ENCODE measurements at places on chromosomes 12 and 14.
A peak's percentile ranks its signal among the peaks of the same experiment; 100 is the strongest.

- peak; percentile 83 for DNase-seq
Measured at GRCh38 chr14:76772300-76773187, 11.3 kb downstream of the VASH1 start.

DNA sequence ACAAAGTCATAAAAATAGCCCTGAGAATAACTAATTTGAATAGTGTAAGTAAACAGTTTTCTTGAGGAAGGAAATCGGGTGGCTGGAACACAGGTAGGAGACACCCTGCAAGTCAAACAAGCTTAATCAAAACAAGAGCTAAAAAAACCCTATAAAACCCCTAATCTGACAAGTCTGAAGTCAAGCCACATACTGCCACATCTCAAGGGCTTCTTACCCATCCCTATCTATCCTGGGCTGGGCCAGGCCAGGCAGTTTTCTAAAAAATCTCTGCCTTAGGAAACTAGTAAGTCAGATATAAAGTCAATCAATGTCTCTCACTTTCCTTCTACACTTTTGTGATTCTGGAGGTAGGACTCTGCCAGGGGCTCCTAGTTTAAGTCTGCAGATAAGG, 15.3 kb downstream of the UBE2N start:
- peak; percentile 64 for DNase-seq

DNA sequence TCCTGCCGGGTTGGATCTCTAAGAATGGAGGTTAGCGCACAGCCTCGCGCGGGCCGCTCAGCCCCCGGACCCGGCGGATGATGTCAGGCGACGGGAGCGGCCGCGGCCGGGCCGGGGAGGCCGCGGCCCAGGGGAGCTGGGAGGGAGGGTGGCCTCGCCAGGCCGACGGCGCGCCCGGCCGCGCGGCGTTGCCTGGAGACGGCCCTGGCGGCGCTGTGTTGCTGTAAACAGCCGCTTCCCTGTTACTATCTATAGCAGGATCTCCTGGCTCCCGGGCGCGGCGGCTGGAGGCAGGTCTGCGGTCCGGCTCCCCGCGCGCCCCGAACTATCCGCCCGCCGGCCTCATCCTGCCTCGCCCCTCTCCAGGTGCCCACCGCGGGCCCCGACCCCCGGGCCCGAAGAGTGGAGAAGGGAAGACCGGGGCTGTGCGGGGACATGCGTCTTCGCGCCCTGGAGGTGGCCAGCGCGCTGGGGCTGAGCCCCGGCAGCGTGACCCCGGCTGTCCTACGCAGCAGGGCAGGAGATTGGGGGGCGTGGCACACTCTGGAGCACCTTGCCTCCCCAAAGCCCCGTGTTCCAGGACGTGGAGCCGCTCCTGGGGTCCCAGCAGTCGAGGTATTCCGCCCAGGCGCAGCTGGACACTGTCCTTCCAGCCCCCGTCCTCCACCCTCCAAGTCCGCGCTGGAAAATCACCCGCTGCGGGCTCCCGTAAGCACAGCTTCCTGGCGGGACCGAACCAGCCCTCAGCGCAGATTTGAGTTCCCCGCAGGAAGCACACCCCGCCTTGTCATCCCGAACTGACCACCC, 1.4 kb upstream of the FOS start:
- peak; percentile 92 for DNase-seq

- DNase-seq, result no peak
Measured at GRCh38 chr12:55929306-55929791, 1.6 kb upstream of the DGKA start.

DNA sequence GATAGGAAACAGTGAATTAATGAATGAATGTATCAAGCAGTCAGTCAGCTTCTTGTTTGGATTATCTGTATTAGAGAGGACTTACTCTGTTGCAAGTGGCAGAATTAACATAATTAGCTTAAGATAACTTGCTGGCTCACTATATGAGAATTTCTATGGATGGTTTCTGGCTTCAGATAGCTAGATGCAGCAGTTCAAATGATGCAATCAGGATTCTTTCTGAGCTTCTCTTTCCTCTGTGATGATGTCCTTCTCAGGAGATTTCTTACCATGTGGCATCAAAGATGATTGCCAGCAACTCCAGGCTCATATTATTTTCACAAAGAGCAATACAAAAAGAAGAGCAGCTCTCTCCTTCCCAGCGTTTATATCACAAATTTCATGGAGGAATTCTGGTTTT, 30.7 kb downstream of the FRMD6 start:
- no peak for DNase-seq

- no peak for DNase-seq
Measured at GRCh38 chr12:101004898-101005297, 205.1 kb downstream of the SLC5A8 start.

- DNase-seq, result no peak
Measured at GRCh38 chr14:91649930-91650329, 82.0 kb downstream of the CATSPERB start.

- no peak for DNase-seq
Measured at GRCh38 chr12:46271863-46272262, 3.0 kb upstream of the SLC38A1 start.

- no peak for DNase-seq
Measured at GRCh38 chr14:39006721-39007410, 96.2 kb downstream of the SEC23A start.

DNA sequence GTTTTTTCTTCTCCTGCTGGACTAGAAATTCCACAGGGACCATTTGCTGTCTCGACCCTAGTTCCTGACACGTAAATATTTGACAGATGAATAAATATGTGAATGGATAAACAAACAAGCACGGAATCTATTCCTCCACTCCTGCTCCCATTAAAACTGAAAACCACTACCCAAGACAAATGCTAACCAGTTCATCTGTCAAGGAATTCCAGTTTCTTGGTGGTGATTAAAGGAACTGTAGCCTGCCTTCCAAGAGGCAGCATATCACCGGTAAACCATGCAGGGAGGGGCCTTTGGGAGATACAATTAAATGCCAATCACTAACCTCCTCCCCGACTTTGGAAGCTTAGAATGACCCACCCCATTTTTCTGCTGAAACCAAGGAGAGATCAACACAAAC, 95.4 kb downstream of the TTC7B start:
- DNase-seq, result no peak

- DNase-seq, result no peak
Measured at GRCh38 chr12:69991690-69992288, 166.8 kb downstream of the MYRFL start.

DNA sequence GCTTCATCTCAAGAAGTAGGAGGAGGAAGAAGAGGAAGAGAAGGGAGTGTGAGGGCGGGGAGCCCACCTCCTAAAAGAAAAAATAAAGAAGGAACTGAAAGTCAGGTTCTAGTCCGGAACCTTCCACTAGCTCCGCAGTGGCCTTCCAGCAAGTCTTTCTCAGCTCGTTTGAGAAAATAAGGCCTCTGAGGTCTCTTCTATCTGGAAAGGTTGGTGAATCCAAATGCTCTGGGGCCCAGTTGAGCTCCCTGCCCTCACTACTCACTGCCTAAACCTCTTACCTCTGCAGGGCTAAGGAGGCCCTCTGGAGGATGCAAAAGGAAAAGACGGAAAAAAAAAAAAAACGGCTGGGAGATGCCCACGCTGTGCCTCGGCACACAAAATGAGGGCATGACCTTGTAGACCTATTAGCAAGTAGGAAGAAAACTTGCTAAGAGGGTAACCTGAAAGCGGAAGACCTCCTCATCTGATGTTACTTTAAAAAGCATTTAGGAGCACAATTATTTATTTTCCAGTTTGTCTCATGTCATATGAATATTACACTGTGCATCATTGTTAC, 35.9 kb downstream of the FBLN5 start:
- DNase-seq, result peak; percentile 83

DNA sequence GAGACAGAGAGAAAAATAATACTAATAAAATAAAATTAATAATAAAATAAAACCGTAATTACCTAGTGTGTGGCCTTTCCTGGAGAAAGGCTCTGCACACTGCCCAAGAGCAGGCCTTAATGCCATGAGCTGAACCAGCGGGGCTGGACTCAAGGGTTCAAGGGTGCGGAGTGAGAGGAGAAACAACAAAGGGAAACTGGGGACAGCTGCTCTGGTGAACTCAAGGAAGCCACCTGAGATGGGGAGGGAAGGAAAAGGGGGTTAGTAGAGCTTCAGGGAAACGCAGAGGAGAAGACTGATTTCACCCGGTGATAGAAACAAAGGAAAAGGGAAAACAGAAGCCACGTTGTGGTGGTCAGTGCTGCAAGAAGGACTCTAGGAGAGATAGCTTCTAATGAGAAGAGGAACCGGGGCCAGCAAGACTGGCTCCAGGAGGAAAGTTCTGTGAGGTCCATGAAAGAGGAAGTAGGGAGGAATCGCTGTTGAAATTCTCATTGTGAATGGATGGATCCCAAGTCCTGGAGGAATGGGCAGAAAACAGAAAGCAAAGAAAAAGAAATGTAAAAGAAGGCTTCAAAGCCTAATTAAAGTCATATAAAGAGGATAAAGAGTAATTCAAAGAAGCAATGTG, 48.3 kb upstream of the BCL2L14 start:
- peak; percentile 26 for DNase-seq

DNA sequence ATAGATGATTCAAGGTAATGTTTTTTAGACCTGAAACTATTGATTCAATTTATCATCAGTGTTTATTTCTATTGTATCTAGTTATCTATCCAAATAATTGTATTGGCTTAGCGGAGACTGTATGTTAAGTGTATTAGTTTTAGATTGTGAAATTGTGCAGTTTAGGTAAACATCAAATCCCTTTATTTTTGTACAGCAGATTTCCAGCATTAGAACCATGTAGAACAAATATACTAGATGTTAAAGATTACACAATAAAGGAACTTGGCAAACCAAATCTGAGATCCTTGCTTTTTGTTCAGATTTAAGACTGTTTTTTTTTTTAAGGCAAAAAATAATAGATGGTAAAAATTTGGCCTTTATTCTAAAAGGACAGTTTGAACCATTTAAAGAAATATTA, 39.3 kb downstream of the PPM1A start:
- DNase-seq, result no peak

DNA sequence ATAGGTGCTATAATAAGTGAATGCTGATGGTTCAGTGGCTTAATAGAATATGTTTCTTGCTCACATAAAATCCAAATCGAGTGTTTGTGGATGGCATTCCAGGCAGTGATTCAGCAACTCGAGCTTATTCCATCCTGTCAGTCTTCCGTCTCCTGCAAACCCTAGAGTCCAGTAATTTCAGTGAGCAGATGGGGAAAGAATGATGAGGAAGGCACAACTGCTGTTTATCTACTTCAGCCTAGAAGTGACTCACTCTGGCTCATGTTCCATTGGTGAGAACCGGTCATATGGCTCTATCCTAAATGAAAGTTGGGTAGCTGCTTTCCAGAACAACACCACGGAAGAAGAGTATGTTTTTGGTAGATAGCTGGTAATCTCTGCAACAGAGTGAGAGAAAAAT, 421.8 kb upstream of the PDE3A start:
- no peak for DNase-seq

DNA sequence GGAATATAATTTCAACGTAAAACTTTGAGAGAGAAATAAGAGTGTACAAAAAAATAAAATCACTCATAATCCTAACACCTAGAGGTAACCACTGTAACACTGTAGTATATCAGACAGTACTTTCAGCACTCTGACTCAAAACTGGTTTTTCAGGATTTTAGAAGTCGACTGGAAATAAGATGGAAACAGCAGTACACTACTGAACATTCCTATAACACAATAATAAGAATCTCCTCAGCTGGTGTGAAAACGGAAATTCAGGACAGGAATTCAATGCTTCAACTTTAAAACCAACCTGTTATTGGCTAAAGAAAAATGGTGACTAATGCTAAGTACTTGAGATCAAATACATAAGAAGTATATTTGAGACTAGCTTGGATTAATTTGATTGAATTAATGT, 12.3 kb upstream of the PITPNM2 start:
- no peak for DNase-seq

DNA sequence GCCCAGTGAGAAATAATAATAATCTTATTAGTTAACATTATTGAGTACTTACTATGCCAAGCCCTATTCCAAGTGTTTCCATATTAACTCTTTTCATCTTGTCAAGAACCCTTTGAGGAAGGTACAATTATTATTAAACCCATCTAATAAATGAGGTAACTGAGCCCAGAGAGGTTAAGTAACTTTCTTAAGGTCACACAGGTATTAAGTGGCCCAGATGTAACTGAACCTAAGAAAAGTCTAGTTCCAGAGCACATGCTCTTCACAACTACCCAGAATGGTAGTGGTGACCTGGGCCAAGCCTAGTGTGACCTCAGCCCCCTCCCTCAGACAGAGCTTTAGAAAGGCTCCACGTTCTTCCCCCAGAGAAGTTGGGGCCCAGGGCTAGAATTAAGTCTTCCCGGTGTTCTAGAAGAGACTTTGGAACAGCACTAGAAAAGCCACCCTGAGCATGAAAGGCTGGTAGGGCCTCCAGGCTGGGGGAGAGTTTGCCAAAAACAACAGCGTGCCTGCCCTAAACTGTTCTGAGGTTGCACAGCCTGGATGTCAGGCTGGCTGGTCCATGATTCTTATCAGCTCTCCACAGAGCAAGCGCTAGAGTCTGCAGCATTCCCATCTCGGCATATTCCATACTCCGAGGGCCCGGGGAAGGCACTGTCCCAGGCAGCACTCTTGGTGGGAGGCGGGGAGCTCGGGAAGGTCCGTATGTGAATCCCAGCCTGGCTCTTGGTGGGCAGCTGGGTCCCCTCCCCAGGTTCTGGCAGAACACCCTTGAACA, 41.3 kb upstream of the CTDSP2 start:
- peak; percentile 76 for DNase-seq

- peak; percentile 92 for DNase-seq
Measured at GRCh38 chr12:72271451-72272090, 599 bp upstream of the TRHDE start.

DNA sequence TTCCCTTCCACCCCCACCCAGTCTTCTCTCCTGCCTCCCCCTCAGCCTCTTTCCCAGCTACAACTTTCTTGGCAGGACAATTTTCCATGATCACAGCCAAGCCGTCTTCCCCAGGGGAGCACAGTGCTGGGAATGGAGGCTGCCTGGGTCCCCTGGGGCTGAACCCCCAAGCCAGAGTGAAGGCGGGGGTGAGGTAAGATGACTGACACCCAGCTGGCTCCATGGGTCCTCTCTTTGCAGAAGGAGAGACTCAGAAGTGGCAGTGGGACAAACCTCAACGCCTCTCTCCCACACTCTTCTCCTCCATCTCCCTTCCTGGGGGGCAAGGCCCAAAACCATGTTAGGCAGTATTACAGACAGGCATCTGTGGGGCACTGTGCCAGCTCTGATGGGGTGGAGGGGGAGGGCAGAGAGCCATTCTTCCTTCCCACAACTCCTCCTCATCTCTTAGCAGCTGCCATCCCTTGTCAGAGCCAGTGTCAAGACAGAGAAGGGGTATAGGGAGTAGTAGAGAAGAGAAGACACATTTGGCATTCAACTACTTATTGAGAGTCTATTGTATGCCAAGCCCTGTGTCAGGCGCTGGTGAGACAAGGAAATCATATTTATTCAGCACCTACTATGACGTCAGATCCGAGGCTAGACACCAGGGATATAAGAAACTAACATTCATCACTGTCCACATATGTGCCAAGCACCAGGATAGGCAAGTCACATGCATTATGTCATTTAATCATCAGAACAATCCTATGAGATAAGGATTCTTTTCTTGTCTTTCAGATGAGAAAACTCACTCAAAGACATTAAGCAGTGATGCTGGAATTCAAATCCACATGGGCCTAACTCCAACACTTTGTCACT, 3.6 kb downstream of the ITGA7 start:
- no peak for DNase-seq

GRCh38 chr14:100173353-100173752, 13.9 kb upstream of the DEGS2 start:
- DNase-seq, result no peak

- no peak for DNase-seq
Measured at GRCh38 chr14:61444215-61444768, 122.9 kb downstream of the PRKCH start.

GRCh38 chr12:131089531-131090273, 136.0 kb downstream of the ADGRD1 start:
- peak; percentile 39 for DNase-seq

GRCh38 chr14:74502236-74503019, 8.9 kb downstream of the ISCA2 start:
- DNase-seq, result peak; percentile 87

Measured in endodermal cell (in vitro differentiated cells).